ENCODE measurements at places on chromosomes 5 and 9.
A peak's percentile ranks its signal among the peaks of the same experiment; 100 is the strongest.

DNA sequence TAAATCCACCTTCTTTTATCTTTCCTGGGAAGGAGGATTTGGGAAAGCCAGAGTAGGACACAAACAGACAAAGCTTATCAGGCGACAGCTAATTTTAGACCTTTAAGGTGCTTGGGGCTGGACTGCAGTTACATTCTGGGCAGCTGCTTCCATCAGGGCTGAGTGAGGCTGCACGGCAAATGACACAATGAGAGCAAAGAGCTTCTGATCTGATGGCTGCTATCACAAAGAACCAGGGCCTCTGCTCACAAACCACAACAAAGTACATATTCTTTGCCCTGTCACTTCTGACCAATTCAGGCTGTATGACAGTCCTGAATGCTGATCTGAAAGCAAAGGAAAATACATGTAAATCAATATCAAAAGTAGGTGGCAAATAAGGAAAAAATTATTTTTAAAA, 93.1 kb downstream of the MRPS27 start:
- no peak for DNase-seq

- DNase-seq = no peak
Measured at GRCh38 chr5:121377461-121377860, 474.2 kb upstream of the FTMT start.

GRCh38 chr5:60685028-60685427, 14.9 kb downstream of the DEPDC1B start:
- DNase-seq = no peak

GRCh38 chr5:170552621-170553115, 48.8 kb downstream of the KCNIP1 start:
- peak; percentile 52 for DNase-seq

DNA sequence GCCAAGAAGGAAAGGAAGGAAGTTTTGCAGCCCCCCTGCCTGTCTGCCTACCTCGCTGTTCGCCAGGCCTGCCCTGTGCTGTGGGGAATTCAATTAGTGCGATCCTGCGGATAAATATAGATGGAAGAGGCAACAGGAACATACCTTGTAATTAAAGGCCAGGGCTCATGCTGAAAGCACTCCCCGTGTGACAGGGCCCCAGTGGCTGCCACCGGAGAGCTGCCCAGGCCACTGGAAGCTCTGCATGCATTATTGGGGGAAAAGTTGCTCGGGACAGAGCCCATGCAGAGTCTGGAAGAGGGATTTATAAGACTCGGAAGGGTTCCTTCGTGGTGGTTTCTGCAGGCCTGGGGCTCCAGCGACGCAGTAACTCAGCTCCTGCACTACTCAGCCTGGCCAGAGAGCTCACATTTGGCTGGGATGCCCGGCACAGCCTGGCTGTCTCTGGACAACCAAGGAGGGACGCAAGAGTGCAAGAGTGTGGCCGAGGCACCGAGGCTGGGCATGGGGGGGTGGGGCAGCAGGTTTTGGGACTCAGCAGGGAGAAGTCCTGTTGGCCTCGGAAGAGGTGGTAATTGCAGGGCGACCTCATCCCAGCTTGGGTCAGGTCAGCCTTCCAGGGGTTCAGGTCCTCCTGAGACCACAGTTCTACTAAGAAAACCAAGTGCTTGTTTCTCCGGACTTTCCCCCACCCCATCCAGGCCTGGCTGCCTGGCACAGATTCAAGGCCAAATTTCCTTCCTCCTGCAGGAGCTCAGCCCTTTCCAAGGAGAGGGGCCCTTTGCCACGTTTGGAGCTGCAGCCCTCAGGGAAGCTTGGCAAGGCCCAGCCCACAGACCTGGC, 68.1 kb upstream of the GGTA1 start:
- DNase-seq = no peak
